ENCODE measurements at places on chromosomes 1 and 21.

DNA sequence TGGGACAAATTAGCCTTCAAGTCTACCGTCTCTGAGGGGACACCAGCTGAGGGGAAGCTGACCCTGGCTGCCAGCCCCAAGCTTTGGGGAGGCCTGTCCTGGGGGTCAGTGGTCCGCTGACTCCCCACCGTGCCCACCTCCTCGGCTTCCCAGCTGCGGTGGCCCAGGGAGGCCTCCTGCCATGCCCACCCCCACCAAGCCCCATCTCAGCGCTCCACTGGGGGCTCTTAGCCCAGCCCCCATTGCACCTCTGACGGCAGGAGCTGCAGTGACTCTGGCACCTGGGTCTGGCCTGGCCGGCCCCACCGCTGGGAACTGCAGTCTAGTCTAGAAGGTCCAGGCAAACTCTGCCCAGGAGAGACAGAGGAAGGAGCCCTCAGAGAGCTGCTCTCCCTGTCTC is 30.2 kb upstream of the SIM2 start:
- no peak for DNase-seq

DNA sequence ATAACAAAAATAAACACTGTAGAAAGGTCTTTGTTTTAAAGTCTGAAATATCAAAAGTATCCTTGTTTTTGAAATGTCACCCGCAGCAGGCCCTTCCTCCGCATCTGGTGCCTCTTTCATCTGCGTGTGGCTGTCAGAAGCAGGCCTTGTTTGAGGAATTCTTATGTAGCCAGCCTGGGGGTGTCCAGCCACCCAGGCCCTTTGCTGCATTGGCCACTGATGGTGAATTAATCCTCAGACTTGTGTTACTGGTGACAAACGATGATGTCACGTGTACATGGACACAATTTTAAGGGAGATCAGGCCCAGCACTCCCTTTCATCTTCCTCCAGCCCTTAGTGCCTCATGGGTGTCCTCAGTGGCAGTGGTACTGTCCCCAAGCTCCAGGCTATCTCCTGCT is 208.0 kb upstream of the GALNT2 start:
- no peak for DNase-seq

GRCh38 chr1:189596197-189596596 is 881.5 kb downstream of the BRINP3 start:
- DNase-seq, result no peak

DNA sequence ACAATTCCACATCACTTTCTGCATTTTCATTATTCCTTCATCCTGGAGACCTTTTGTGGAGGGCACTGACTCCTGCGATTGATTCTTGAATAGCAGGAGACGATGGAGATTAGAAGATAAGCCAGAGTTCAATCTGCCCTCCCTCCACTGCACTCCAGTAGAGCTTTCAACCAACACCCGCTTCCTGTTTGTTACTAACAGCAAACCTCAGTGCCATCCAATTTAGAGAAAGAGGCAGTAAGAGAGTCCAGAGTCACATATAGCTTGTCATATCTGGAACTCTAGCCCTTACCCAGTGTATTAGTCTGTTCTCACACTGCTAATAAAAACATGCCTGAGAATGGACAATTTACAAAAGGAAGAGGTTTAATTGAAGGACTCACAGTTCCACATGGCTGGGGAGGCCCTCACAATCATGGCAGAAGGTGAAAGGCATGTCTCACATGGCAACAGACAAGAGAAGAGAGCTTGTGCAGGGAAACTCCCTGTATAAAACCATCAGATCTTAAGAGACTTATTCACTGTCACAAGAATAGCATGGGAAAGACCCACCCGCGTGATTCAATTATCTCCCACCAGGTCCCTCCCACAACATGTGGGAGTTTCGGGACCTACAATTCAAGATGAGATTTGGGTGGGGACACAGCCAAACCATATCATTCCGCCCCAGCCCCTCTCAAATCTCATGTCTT is 55.9 kb downstream of the PCBP3 start:
- DNase-seq, result no peak

GRCh38 chr1:29853716-29854330 is 617.5 kb downstream of the PTPRU start:
- DNase-seq, result no peak

- no peak for DNase-seq
Measured at GRCh38 chr1:58183286-58183685, 363.2 kb downstream of the OMA1 start.

- no peak for DNase-seq
Measured at GRCh38 chr1:112513112-112513870, 4.5 kb downstream of the WNT2B start.

- DNase-seq, result no peak
Measured at GRCh38 chr1:235834620-235835019, 32.1 kb downstream of the LYST start.

DNA sequence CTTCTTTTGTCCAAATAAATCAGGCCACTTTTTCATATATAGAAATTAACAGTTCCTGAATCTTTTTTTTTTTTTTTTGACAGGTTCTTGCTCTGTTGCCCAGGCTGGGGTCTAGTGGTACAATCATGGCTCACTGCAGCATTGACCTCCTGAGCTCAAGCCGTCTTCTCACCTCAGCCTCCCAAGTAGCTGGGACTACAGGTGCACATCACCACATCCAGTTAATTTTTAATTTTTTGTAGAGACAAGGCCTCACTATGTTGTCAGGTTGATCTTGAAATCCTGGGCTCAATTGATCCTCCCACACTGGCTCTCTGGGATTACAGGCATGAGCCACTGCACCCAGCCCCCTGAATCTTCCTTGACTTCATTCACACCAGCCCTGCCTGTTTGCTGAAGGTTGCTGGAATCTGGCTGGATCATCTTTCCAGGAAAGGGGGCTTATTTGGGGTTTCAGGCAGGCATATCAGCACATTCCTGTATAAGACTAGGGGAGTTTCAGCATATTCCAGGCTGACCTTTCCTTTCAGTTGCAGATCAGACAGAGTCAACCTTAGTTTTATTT is 78.2 kb upstream of the ARHGAP29 start:
- DNase-seq, result no peak

DNA sequence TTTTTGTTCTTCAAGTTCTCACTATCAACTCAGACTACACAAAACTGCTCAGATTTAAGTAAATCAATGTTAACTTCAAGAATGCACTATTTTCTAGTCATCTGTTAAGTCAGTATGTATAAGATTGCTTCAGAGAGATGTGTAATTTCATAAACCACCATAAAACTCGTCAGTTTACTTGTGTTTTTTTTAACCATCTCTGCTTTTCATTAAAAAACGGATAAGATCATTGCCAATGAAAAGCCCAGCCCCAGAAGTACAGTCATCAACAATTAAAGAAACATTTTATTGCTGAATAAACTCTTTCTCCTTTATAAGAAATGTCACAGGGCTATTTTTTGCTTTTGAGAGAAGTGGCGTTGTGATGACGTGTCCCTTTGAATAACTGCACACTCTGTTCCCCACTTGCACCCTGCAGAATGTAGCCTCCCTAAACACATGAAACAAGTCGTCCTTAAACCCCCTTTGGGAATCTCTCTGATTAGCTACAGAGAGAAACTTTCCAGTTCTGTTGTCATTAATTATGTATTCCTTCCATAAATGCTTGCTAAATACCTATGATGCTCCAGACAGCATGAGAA is 202.7 kb upstream of the FOXD3 start:
- no peak for DNase-seq
